COR-L47 (cell line): ENCODE measurements at places on chromosomes 12 and 14.

DNA sequence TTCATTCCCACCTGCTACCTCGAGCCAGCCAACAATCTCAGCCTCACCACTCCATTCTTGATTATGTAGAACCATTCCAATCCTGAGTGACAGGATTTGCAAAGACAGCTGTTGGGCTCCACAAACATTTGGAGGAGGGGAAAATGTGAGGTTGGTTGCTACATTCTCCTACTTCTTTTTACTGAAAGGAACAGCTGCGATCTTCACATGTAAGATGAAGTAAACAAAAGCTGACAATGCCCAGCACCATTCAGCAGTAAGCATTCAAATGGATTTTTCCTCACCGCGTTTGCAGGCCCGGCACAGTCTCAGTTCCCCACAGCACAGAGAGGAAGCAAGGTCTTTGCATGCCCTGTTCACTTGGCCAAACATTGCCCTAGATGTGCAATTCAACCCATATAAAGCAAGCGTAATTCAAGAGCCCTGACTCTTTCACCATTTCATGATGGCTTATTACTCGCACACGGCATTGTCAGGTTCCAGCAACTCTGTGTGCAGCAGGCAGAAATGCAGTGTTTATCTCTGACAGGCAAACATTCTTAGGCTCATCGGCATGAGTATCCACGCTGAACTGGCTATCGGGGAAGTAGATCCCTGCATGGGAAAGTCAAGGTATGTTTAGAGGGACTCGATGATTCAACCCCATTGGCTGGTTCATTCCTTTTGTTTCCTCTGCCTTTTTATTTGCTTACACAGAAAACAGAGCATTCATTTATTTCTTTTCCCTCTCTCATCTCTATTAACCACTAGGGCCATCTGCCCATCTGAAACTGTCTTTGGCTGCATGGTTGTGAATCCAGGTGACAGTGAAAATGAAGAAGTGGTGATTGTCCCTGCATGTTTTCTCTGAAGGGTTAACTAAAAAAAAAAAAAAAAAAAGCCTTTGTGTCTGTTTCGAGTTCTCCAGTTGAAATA, 236.1 kb upstream of the PLEKHG7 start:
- no peak for DNase-seq

DNA sequence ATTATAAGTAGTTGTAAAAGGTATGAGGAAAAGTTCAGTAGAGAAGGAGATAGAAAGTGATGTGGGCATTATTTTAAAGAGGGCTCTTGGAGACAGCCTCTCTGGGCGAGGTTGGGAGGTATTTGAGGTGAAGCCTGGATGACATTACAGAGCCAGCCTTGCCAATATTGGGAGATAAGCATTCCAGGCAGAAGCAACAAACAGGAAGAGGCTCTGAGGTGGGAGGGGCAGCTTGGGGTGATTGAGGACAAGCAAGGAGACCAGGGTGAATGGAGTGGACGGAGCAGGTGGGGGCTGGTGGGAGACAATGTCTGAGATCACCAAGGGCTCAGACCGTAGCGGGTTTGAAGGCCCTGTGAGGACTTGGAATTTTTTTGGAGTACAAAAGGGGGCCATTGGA, 87.3 kb downstream of the DYRK2 start:
- no peak for DNase-seq

- DNase-seq = no peak
Observed at GRCh38 chr12:111353603-111354295, 15.1 kb downstream of the PHETA1 start.

DNA sequence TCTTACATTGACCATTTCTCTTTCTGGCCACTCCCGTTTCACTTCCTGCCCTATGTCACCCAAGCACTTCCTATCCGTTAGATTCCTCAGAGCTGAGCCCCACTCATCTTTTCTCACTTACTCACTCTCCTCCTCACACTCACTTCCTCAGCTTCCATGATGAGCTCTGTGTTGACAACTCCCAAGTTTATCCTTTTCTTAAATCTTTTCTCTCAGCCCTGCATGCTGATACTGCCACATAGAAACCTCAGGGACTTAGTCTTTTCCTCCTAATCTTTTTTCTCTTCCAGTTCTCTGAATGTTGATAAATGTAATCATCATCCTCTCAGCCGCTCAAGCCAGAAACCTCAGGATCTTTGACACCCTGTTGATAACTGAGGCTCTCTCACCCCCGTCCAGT, 99.6 kb downstream of the ANO6 start:
- no peak for DNase-seq

DNA sequence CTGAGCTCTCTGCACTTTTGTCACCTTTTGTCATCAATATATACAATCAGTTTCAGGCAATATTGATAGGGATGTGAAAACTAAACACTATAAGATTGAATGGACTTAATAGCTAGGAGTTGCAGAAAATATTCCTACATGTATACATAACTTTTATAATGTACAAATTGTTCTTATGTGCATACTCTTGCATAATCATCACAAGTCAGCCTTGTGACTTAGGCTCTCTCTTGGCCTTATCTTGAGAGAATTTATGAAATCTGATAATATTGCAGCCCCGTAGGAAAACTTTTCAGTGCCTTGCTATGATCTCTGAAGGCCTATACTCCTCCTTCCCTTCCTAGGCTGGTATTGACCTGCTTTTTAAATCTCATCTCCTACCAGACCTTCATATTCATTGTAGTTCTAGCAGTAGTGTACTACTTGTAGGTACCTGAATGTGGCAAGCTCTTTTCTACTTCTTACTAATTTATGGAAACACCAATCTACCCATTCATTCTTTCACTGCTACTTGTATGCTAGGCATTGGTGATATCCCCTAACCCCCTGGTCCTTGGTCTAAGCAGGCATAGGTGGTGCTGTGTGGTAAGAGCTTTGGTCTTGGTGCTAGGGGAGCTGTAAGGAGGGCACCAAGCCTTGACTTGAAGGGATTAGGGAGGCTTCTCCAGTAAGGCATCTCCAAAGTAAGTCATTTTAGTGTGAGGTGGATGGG, 100.0 kb downstream of the PRKCH start:
- DNase-seq = no peak

- DNase-seq = peak; percentile 2
Observed at GRCh38 chr12:93645702-93646101, 31.5 kb upstream of the CRADD start.

DNA sequence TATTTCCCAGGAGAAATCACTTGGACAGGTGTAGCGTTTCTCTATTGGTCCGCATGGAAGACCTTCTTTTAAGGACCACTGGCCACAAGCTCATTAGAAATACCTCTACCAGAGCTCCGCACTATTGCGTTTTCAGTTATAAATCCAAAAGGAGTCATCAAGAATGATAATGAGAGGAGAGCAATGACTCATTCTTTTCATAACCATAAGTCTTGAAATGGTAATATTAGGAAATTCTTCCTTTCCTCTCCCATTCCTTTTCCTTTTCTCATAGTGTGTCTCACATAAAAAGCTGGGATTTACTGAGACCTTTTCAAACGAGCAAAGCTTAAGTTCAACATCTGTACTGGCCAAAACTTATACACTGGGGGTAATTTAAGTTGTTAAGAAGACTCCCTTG, 215.7 kb downstream of the CPNE8 start:
- DNase-seq = no peak
